Left forelimb (tissue), 1 donor: ENCODE measurements at places on chromosomes 6 and 20.

- no peak for DNase-seq
Observed at GRCh38 chr6:135012349-135012748, 42.3 kb downstream of the HBS1L start.

- DNase-seq, result no peak
Observed at GRCh38 chr6:108526739-108527174, 34.0 kb upstream of the FOXO3 start.

DNA sequence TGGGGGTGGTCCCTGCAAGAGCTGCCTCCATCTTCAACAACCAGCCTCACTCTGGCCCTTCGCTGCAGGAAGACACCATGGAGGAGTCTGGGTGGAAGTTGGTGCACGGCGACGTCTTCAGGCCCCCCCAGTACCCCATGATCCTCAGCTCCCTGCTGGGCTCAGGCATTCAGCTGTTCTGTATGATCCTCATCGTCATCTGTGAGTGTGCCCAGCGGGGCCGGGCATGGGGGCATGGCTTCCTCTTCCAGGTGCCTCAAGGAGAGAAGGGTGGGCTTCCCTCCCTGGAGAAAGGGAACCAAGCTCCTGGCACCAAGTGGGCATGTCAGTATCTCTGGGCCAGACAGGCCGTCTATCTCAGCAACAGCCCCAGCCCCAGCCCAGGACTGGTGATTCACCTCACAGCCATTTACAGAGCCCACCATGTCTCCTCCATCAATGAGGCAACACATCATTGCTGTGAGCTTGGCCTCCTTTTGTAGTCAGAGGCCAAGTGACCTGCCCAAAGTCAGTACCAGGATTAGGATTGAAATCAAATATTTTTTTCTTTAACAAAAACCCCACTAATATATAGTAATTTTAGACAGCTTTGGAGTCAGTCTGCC is 40.2 kb downstream of the TM9SF4 start:
- no peak for DNase-seq

- no peak for DNase-seq
Observed at GRCh38 chr6:33259032-33259431, 12.6 kb downstream of the VPS52 start.

- no peak for DNase-seq
Observed at GRCh38 chr6:13278991-13279390, 49.3 kb downstream of the TBC1D7 start.
